ENCODE measurements at places on chromosomes 5 and 9.

DNA sequence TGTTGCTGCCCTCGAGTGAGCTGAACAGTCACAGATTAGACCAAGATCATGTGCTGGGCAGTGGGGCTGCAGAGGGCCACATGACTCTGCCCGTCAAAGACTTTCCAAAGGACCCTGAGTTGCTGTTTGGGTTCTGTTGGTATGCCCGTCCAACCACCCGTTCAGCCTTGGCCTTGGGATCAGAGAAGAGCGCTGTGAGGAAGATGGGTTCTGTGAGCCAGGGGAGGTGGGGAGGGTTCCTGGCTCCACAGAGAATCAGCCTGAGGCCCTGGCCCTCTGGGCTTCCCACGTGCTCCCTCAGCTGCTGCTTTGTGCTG is 72.6 kb downstream of the RGS3 start:
- no peak for DNase-seq

DNA sequence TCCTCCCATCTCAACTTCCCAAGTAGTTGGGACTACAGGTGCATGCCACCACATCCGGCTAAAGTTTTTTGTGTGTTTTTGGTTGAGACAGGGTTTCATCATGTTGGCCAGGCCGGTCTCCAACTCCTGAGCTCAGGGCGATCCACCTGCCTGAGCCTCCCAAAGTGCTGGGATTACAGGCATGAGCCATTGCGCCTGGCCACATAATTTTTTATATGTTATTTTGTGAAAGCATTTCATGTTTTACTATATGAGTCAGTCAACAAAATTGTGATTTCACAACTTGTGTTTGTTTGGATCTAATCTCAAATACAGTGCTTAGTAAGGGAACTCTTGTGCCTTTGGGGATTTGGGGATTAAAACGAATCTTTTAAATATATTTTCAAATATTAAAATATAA is 20.0 kb upstream of the FAM120AOS start:
- DNase-seq: no peak

- no peak for DNase-seq
Measured at GRCh38 chr5:178398901-178399700, 166.5 kb upstream of the PHYKPL start.

DNA sequence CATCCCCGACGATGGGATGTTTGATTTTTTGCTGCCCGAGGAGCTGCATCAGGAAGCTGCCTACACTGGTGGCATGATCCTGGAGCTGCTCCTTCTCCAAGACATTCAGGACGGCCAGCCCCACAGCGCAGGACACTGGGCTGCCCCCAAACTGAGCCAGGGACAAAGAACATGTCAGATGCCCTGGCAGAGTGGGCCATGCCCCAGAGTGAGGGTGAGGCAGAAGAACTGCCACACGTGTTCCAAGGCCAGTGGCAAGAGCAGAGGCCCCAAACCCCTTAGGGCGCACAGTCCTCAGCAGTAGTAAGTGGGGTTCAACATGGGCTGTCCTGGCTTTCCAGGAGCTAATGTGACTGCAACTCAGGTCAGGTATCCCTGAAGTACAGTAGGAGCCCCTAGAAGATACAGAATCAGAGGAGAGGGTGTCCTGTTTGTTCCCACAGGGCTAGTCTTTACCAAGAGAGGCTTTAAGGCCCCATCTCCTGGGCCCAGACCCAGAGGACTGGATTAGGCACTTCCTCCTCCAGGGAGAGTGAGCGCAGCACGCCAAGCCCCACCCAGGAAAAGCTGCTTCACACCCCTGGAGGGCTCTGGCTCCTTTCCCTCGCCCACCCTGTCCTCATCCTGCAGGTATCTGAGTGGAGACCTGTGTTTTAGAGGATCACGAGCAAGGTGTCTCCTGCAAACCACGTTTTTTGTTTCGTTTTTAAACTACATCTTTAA is 11.1 kb downstream of the HNRNPAB start:
- peak; percentile 75 for DNase-seq

- no peak for DNase-seq
Measured at GRCh38 chr5:145157841-145158240, 677.3 kb downstream of the PRELID2 start.

- DNase-seq: no peak
Measured at GRCh38 chr5:138649316-138649720, 74.1 kb upstream of the HSPA9 start.

GRCh38 chr5:38479315-38479904 is 77.0 kb downstream of the LIFR start:
- DNase-seq: no peak

DNA sequence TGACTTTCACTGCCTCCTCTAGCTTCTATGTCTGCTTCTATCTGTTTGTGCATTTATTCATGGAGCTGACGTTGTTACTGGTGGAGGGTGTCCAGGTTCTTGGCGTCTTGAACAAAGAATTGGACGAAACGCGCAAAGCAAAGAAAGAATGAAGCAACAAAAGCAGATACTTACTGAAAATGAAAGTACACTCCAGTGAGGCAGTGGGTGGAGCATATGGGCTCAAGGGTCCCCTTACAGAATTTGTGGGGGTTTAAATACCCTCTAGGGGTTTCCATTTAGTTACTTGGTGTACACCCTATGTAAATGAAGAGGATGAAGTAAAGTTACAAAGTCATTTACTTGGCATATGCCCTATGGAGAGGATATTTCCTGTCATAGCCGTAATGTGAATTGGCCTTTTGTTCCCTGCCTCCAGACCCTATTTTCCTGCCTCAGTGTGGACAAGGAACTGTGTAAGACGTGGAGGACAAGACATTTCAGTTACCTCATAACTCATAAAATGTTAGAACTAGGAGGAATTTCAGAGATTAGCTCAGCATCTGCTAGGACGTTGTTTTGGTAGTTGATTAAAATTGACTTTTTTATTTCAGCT is 3.1 kb downstream of the POLR3G start:
- no peak for DNase-seq

- no peak for DNase-seq
Measured at GRCh38 chr9:124215368-124215910, 42.3 kb upstream of the NEK6 start.

GRCh38 chr5:6704361-6704851 is 8.8 kb upstream of the TENT4A start:
- DNase-seq: peak; percentile 18

DNA sequence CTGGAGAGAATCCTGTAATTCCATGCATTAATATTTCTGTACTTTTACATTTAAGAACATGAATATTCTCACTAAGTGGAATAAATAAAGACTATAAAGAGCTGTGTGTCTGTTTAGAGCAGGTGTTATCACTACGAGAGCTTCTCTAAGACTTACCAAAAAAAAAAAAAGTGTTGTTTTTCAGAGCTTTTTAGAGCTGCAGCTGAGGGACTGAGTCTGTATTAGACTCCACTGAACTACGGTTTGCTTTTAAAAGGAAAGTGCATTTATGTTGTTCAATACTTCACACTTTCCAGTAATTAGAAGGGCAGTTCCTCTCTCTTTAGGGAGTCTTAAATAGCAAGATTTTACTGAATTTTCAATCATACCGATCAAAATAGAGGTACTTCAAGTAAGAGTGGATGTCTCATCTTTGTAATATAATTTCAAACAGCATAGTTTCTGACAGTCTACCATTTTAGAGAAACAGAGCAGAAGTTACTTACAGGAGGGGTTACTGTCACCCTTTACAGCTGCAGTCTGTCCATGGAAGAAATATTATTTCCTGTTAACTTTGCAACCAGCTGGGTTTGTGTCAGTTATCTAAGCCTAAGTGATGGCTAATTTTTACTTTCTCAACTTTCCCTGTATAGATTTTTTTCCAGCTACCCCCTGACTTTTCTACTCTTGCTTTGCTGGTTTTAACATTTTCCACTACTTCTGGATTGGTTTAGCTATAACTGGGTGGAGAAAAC is 2.4 kb downstream of the SYK start:
- DNase-seq: no peak

GRCh38 chr5:148799737-148800527 is 26.5 kb upstream of the ADRB2 start:
- no peak for DNase-seq

DNA sequence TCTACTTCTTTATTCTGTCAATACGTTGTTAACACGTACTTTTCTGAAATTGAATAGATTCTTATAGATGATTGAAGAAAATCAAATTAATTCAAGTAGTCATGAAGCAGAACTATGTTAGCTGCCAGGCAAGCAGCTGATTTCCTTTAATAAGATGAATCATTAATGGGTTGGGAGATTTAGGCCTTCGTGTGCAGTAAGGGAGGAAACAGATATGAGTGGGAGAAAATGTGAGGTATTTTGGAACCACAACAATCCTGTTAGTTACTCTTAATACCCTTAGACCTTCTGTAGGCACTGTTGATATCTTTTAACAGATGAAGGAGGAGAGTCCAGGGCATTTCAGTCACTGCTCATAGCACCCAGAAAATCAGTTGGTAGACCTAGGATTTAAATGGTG is 121.0 kb downstream of the AOPEP start:
- no peak for DNase-seq

- no peak for DNase-seq
Measured at GRCh38 chr9:86924206-86924605, 23.1 kb downstream of the GAS1 start.

DNA sequence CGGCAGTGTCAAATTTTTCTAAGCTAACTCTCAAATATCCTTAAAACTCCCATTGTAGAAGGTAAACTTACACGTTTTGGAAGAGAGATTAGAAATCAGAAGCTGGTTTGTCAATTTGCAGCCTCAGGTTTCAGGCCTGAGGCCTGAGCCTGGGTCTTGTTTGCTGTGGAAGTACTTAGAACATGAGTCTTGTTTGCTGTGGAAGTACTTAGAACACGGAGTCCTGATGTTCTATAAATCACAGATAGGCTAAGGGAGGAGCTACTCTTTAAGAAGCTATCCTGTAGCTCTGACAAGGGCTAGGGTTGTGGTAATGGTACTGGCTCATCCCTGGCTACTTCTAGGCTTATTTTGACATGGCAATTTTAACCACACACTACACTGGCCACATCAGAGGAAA is 97.8 kb downstream of the FBXW11 start:
- no peak for DNase-seq

DNA sequence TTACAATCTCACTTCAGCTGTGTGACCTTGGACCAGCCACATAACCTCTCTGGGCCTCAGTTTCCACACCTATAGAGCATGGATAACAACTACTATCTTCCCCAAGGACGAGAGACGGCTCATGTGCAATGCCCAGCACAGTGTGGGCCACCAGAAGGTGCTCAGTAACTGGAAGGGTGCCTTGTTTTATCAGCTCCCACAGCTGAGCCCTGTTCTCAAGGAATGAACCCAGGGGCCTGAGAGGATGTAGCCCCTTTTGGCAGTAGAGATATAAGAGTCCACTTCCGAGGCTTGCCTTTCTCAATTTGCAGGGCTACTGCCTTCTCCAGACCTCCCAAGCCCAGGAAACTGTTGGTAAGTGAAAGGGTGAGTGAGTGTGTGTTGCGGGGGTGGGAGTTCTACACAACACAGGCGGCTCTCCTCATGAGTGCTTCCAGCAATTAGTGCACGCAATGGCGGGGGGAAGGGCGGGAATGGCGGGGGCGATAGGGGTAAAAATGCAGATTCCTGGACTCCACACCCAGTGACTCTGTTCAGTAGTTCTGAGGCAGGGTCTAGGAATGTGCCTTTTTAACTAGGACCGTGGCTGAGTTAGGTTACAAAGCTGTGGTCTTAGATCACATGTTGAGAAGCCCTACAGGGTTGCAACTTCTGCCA is 185.1 kb downstream of the FSTL4 start:
- DNase-seq: no peak

DNA sequence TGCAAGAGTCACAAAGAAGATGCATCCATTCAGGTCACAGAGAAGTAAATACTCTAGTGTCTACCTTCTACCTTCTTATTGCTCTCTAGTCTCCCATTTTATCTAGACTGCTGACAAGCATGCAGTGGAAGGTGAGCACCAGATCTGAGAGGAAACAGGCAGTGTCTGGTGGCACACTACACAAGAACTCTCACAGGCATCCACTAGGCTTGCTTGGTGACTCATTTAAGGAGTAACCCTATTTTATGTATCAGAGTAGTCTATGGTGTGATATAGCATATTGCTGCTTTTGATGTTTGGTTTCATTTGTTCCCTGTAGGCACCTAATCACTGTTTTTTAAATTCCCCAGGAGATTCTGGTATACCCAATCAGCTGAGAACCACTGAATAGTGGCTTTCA is 1.6 kb upstream of the THBS4 start:
- DNase-seq: no peak

DNA sequence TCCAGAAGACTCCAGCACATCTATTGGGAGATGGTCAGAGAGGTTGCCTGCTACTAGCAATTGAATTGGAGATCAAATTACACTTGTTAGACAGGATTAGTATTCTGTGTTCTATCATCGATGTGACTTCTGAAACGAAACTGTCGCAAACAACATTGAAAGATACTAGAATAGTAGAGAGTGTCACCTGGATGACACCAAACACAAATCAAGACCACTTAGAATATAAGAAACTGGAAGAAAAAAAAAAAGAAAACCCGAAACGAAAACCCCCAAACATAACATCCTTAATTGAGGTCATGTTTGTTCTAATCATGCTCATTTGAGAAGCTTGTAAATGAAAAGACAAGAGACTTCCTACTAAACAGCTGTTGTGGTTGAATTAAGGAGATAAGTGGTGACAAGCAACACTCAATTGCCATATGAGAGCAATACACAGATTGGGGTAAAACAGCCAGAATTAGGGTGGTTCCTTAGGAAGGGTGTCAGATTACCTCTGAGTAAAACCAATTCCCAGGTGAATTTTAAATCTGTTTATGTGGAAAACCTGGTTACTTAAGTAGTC is 97.6 kb downstream of the BASP1 start:
- DNase-seq: no peak

- no peak for DNase-seq
Measured at GRCh38 chr5:8491254-8491653, 622.3 kb downstream of the MTRR start.

DNA sequence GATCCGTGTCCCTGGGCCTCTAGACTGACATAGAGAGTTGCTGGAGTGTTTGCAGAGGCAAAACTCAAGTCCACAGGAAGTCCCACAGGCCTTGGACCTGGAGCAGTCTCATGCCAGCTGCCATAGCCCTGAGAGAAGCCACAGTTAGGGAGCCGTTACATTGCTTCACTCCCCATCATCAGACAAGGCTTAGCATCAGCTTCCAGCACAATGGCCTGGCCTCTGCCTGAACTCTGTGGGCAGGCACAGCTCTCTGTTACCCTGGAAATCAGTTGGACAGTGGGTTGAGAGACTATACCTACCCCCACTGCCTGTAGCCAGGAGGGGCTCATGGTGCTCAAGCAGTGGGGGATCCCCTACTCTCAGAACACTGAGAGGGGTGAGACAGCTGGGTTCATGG is 16.2 kb upstream of the C9orf72 start:
- no peak for DNase-seq

DNA sequence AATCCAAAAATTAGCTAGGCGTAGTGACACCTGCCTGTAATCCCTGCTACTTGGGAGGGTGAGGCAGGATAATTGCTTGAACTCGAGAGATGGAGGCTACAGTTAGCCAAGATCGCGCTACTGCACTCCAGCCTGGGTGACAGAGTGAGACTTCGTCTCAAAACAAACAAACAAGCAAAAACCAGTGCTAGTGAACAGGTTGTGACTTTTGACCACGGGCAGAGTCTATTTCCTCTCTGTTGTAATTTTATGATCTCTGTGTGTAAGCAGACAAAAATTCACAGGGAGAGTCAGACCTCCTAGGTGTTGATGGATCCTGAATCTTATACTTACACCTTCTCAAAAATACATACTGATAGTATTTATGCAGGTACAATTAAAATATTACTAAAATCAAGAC is 65.8 kb downstream of the SPEF2 start:
- DNase-seq: no peak

Data from colonic mucosa (tissue), 4 donors.